ENCODE measurements at places on chromosomes 7 and 10. TPM values are rescaled to one million over a fixed set of nuclear protein-coding genes. Genes with fewer than 3 reads are reported as not detected.

GRCh38 chr7:83640240-83640639 is 8.7 kb downstream of the SEMA3E start:
- DNase-seq: no peak

The LOXL4 gene
- total RNA-seq: 0.97 TPM

DNA sequence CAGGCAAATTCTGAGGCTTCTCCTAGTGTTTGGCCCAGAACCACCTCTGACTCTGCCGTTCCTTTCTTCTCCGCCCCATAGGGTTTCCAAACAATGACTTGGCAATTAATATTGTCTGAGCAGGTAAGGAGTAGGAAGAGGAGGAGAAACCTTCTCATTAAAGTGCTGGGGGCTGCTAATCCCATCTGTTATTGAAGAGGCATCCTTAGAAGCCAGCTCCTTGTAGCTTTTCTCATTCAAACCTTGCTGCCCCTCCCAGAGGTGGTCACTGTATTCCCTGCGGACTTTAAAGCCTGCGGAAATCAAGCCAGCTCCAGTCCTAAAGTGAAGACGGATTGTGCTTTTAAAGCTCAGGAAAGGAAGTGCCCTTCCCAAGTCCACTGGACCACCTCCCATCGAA is 1.4 kb upstream of the NKX1-2 start:
- no peak for DNase-seq

The AKR1C4 gene
- total RNA-seq: not detected

GRCh38 chr7:3551536-3551935 is 250.5 kb downstream of the SDK1 start:
- no peak for DNase-seq

Data from Daoy (cell line).